GM18507 (cell line): ENCODE measurements at places on chromosomes 16 and 17.

GRCh38 chr17:3762922-3763776 is 37.8 kb downstream of the ITGAE start:
- DNase-seq, result peak; percentile 66

DNA sequence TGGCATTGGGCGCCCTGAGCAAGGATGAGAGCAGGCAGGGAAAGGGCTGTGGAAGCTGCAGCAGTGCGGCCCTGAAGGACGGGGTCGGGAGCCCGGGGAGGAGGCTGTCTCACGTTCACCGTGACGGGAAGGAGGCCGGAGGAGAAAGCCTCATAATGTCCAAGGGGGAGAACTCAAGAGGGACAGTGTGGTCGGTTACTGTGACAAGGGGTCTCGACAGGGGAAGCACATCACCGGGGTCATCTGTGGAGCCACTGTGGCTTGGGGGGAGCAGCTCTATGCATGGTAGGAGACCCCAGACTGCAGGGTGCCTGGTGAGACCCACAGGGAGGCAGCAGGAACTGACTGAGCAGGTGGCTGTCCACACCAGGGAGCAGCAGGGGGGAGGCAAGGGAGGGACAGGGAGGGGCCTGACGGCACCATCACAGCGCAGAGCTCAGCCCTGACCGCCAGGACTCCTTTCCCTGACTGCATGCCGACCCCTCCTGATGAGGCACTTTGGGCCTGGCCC is 154.6 kb upstream of the CHMP6 start:
- DNase-seq, result no peak

DNA sequence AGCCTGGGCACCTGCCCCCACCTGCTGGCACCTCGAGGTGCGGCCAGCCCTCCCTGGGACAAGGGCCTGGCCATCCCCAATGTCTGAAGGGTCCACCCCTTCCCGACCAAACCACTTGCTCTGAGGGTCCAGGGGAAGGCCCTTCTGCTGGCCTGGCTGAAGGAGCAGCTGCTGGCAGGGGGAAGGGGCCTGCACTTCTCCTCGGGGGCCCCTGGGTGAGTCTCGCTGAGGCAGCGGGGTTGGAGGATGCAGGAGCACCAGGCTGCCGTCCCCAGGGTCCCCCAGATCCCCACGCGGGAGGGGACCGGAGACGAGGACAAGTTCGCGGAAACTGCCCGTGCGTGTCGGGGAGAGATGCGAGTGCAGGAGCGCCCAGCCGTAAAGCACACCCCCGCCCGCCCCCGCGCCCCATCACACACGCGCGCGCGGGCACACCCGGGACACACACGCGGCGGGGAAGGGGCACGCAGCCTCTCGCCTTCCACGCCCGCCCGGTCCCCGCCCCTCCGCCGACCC is 725 bp upstream of the CACNA1H start:
- no peak for DNase-seq

- DNase-seq, result no peak
These were observed 9.4 kb downstream of the WNT3 start for GRCh38 chr17:46809110-46809571.

- no peak for DNase-seq
These were observed 147.0 kb downstream of the C16orf78 start for GRCh38 chr16:49520492-49521038.

DNA sequence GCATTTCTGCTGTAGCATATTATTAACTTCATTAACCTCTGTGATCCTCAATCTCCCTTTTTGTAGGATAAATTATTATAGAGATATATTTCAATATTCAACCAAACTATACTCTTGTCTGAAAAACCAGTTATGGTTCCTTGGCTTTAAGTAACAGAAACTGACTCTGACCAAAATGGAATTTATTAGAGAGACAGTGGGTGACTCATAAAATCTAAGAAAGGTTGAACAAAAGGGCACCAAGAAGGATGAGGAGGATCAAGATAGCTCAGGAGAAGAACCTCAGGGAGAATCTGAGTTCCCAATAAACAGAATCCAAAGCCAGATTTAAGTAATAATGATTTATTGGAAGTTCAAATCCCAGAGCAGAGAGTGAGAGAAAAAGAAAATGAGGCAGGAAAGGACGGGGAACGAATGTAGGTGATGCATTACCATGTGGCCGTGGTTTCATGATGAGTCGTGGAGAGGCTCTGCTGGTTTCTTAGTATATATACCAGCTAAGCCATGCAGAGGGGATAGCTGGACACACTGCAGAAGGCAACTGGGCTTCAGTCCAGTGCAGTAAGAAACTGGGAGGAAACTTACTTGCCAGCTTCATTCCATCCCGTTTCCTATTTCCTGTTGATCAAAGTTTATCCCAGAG is 151.5 kb upstream of the GOT2 start:
- no peak for DNase-seq

GRCh38 chr16:4966736-4967453 is 8.8 kb downstream of the SEC14L5 start:
- no peak for DNase-seq

- no peak for DNase-seq
These were observed 409.9 kb downstream of the SLC39A11 start for GRCh38 chr17:72682605-72683004.

- peak; percentile 80 for DNase-seq
These were observed 51.2 kb downstream of the RMI2 start for GRCh38 chr16:11396241-11397048.

- no peak for DNase-seq
These were observed 17.0 kb downstream of the SRCIN1 start for GRCh38 chr17:38588788-38589174.

- DNase-seq, result peak; percentile 26
These were observed 100.8 kb downstream of the ABCC12 start for GRCh38 chr16:48054881-48055601.

DNA sequence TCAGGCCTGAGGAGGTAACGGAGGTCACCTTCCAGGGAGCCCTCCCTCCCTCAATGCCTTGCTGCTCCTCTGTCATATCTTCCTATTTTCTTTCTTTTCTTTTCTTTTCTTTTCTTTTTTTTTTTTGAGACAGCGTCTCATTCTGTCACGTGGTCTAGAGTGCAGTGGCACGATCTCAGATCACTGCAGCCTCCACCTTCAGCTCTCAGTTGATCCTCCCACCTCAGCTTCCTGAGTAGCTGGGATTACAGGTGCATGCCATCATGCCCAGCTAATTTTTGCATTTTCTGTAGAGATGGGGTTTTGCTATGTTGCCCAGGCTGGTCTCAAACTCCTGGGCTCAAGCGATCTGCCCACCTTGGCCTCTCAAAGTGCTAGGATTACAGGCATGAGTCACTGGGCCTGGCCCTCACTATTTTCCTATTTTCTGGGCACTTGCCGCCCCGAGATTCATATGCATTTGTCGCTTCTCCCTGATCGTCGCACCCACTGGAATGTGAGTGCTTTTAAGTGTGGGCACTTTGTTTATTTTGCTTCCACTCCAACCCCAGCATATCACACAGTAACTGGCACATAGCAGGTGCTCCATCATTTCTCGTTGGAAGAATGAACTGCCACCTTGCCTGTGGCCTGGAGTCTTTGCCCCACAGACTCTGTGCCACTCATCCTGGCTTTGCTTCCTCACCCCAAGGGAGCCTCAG is 31.7 kb downstream of the CPNE2 start:
- no peak for DNase-seq

- no peak for DNase-seq
These were observed 89.4 kb downstream of the ITFG1 start for GRCh38 chr16:47371271-47372014.

- no peak for DNase-seq
These were observed 26.4 kb downstream of the B9D1 start for GRCh38 chr17:19335951-19336631.

DNA sequence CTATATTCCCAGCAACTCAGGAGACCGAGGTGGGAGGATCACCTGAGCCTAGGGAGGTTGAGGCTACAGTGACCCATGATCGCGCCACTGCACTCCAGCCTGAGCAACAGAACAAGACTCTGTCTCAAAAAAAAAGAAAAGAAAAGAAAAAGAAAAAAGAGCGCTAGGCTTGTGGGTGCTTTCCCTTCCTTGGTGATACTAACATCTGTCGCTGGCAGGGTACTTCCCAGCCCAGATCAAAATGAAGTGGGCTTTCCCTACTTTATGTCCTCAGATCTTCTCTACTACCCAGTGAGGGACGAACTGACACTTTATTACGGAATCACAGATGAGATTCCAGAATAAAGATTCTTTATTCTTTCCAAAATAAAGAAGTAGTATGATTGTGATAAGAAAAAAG is 103.8 kb upstream of the NOL11 start:
- DNase-seq, result no peak

- DNase-seq, result no peak
These were observed 30.5 kb downstream of the ETV4 start for GRCh38 chr17:43515656-43516055.

GRCh38 chr16:26816266-26816665 is 250.5 kb upstream of the C16orf82 start:
- no peak for DNase-seq

DNA sequence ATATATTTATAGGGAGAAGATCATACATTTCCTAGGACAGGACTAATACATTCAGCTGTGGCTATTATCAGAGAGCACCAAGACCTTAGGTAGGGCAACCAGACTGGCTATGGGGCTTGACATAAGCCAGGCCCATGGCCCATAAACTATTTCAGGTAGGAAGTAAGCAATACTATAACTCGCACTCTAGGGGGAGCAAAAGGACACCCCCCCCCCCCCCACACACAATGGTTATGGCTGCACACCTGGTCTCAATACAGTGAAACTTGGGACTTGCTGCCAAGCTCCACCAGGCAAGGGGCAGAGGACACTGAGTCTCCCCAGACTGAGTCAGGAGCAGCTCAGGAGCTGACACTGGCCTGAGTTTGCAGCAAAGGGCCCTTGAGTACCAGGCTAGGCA is 348.9 kb upstream of the ASIC2 start:
- DNase-seq, result no peak

- DNase-seq, result no peak
These were observed 11.0 kb downstream of the ALDH3A2 start for GRCh38 chr17:19659366-19660177.

DNA sequence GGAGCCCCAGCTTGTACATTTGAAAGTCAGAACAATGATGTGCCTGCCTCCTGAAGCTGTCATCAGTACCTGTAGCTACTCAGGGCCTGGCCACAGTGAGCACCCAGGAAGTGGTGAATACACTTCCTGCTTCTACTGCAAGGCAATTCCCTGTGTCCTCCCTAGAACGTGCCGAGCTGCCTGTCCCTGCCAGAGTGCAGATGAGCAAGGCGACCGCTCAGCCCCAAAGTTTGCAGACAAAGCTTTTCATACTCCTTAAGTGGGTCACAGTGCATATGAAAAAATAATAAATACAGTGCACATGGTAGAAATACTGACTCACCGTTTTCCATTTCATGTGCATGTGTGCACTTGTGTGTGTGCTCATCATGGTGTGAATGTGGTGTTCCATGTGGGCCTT is 77.3 kb downstream of the MPRIP start:
- DNase-seq, result peak; percentile 32

GRCh38 chr17:42520540-42520951 is 15.5 kb upstream of the NAGLU start:
- DNase-seq, result no peak

- no peak for DNase-seq
These were observed 63.7 kb downstream of the RPH3AL start for GRCh38 chr17:288802-289356.

- no peak for DNase-seq
These were observed 24.4 kb upstream of the CYTH1 start for GRCh38 chr17:78806451-78806850.

GRCh38 chr17:28578246-28579195 is 1.8 kb upstream of the ALDOC start:
- DNase-seq, result no peak

- DNase-seq, result no peak
These were observed 51.7 kb downstream of the CMIP start for GRCh38 chr16:81496321-81496720.

GRCh38 chr16:48347980-48348379 is 37.2 kb downstream of the SIAH1 start:
- no peak for DNase-seq

GRCh38 chr17:48352630-48353029 is 77.4 kb downstream of the SKAP1 start:
- DNase-seq, result no peak

- DNase-seq, result no peak
These were observed 359.3 kb downstream of the HS3ST4 start for GRCh38 chr16:26051063-26051462.

DNA sequence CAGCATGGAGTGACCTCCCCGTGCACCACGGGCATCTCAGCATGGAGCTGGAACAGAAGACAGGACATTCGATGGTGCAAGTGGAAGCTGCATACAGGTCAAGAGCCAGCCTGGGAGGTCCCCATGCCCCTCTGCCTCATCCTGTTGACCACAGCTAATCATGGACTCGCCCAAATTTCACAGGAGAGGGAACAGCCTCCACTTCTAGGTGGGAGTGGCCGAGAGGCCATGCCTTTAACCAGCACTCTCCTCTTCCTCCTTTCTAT is 3.8 kb upstream of the SLC47A2 start:
- DNase-seq, result no peak

GRCh38 chr16:24748242-24748641 is 18.8 kb downstream of the TNRC6A start:
- no peak for DNase-seq

GRCh38 chr17:42342242-42343008 is 45.8 kb downstream of the STAT3 start:
- no peak for DNase-seq

DNA sequence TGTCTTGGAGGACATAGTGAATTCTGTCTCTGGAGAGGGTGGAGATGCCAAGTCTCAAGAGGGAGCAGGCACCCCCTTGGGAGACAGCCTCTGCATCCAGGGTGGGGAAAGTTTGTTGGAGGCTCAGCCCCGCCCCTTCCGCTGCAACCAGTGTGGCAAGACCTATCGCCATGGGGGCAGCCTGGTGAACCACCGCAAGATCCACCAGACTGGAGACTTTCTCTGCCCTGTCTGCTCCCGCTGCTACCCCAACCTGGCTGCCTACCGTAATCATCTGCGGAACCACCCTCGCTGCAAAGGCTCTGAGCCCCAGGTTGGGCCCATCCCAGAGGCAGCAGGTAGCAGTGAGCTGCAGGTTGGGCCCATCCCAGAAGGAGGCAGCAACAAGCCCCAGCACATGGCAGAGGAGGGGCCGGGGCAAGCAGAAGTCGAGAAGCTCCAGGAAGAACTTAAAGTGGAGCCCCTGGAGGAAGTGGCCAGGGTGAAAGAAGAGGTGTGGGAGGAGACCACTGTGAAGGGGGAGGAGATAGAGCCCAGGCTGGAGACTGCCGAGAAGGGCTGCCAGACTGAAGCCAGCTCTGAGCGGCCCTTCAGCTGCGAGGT is 5.2 kb downstream of the ZNF646 start:
- DNase-seq, result no peak

GRCh38 chr16:86216591-86216990 is 293.7 kb upstream of the FOXF1 start:
- DNase-seq, result no peak

DNA sequence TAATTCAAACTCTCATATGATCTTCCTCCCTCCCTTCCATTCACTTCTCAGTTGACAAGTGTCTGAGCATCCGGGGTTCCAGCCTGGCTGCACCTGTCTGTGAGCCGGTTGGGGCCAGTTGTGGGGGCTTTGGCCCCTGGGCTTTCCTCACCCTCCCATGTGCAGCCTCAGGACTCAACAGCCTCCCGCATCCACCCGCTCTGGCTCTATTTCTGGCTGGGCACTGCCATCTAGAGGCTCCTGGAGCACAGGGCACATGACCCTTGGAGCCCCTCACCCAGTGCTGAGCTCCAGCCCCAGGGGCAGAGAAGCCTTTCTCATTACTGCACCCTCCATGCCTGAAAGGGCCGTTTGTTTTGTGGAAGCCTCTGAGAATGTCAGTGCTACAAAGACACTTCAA is 43.3 kb downstream of the HAPSTR1 start:
- DNase-seq, result peak; percentile 47

GRCh38 chr17:2016494-2016893 is 8.6 kb downstream of the RTN4RL1 start:
- no peak for DNase-seq

GRCh38 chr16:3830625-3831254 is 49.8 kb downstream of the CREBBP start:
- no peak for DNase-seq
